Activated CD8-positive, alpha-beta memory T cell treated with anti-CD3 and anti-CD28 coated beads, Interleukin-2, amount 10 ng/mL, durations not matched to agents 7 days and 5 days (primary cell): ENCODE measurements at places on chromosomes 2 and 18. TPM values are rescaled to one million over a fixed set of nuclear protein-coding genes. Genes with fewer than 3 reads are reported as not detected.

- no peak for DNase-seq
Measured at GRCh38 chr2:65503746-65504145, 71.3 kb upstream of the SPRED2 start.

GRCh38 chr2:108965540-108966289 is 23.3 kb downstream of the EDAR start:
- DNase-seq: no peak

The PROKR1 gene
- total RNA-seq: not detected

DNA sequence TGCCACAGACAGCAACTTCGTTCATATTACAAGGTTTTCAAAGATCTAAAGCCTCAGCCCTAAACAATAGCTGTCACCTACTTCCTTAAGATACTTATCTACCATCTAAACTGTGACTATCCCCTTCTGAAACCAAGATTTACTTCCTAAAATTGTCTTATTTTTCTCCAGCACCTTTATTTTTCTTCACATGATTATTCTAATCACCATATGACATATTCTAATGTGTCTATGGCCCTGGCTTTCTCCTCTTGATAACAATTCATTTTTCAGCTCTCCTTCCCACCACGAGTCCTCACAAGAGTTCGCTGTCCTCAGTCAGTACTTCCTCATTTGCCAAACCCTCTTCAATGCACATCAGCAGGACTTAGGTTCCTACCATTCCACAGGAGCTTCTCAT is 53.9 kb downstream of the RTTN start:
- DNase-seq: no peak

- no peak for DNase-seq
Measured at GRCh38 chr2:241340631-241341163, 15.4 kb upstream of the FARP2 start.

The PRKRA gene
- 37.5 TPM for total RNA-seq

GRCh38 chr2:210577263-210578071 is 21.1 kb downstream of the CPS1 start:
- DNase-seq: no peak

The FTCDNL1 gene
- 2.8 TPM for total RNA-seq
